AG09319 (cell line): ENCODE measurements at places on chromosomes 6 and 20.
A peak's percentile ranks its signal among the peaks of the same experiment; 100 is the strongest.

- no peak for DNase-seq
Measured at GRCh38 chr6:135996668-135997067, 145.2 kb downstream of the PDE7B start.

DNA sequence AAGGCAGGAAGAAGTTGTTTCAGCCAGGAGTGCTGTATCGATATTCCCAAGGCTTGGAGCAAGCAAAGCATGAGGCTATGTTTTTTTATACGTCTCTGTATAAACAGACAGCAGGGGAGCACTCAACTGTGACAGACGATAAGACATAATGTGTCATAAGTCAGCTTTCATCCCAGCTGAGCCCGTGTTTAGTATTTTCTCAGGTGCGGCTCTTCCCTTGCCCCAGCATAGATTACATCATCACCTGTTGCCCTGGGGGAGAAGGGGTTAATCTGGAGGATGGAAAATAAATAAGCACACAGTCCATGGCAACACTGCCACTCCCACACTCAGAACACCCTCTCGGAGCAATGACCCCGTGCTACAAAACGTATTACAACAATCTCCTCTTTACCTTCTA is 22.1 kb upstream of the KCNK5 start:
- DNase-seq: no peak

- no peak for DNase-seq
Measured at GRCh38 chr6:43125555-43125954, 45.5 kb upstream of the SRF start.

GRCh38 chr6:137892271-137892708 is 25.2 kb downstream of the TNFAIP3 start:
- DNase-seq: peak; percentile 84

DNA sequence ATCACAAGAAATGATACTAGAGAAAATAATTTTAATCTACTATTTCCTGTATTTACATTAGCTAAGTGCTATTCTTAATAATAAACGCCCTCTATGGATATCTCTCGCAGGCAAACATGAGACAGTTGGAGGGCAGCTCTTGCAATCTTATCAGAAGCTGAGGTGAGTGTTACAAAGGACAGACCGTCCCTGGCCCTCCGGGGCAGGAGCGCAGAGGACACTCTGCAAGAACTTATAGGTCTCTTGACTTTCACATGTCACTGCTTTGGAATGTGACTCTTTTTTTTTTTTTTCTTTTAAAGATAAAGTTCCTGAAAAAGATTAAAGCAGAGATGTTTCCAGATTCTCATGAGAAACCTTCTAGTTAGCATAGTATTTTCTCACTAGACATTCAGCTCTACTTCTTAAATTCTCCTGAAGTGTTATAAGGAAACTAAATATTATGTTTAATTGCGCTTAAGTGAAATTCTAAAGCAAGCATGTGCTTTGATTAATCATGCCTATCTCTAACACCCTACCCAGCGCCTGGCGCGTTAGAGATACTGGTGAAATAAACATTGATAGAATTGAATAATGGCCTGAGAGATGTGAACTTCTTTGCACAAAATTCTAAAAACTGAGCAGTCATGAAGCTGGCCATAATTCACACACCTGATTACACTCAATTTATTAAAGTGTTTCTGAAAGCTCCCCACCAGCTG is 57.4 kb downstream of the SYTL3 start:
- no peak for DNase-seq

DNA sequence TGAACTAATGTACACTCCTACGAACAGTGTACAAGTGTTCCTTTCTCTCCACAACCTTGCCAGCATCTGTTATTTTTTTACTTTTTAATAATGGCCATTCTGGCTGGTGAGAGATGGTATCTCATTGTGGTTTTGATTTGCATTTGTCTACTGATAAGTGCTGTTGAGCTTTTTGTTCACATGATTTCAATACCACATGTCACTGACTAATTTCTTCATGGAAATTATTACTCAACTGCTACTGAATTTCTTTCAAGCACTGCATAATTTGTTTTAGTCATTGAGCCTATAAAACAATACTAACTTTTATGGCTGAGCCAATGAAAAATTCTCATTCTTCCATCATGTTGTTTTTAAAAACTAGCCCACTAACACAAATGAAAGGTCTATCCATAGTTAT is 115.4 kb downstream of the FRK start:
- DNase-seq: no peak

DNA sequence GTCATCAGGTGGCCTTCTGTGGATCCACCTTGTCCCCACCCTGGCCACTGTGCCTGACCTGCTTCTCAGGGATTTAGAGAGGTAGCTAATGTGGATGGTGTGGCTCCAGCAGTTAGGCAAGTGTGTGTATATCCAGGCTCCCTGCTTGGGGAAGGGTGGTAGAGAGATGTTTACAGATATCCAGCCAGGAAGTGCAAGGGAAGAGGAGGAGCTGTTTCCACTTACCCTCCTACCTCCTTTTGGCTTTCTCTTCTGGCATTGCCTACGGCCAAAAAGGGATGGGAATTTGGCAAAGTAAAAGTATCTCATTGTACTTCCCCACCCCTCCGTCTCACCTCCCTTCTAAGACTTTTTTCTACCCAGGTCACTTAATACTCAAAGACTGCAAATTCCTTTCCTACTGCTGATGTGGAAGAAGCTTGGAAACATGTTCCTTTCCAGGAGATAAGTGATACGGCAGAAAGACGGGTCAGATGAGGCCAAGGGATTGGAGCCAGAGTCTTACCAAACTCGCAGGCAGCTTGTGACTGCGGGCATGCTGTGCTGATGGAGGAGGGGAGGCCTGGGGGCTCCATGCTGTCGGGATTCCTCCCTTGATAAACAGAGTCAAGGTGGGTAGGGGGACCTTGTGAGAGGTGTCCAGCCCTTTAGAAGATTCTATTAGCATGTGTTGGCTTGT is 253.4 kb downstream of the PRL start:
- DNase-seq: peak; percentile 35

GRCh38 chr6:142566628-142567396 is 265.0 kb downstream of the ADGRG6 start:
- DNase-seq: peak; percentile 22

GRCh38 chr6:96659084-96659845 is 96.3 kb downstream of the FHL5 start:
- no peak for DNase-seq

DNA sequence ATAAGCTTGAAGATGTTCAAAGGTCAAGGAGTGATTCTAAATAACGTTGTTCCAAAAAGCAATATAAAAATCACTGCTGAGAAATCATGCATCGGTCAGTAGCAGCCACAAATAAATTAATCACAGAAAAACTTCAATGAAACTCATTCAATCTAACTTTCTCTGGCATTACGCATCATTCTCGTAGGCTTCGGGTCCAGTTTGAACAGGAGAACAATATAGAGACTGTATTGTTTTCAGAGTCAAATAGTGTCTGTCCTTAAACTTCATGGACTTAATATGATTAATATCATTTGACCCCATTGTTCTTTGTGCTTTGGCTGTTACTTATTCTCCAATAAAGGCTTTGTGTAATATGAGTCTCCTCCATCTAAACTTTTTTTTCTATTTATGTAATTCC is 200.4 kb downstream of the C6orf118 start:
- no peak for DNase-seq

DNA sequence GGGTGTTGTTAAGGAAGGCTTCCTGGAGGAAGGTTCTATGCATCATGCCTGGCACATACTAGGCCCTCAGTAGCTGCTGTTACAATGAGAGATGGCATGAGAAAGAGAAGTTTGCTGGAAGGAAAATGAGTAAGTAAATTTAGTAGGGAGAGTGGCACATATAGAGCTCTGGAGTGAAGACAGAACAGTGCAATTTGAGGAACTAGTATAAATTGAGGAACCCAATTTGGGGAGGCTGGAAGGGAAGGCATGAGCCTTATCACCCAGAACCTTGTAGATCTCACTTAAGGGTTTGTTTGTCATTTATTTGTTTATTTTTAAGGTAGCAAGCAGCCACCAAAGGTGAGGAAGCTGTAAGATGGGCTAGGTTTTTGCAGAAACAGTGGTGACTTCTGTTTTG is 87.1 kb upstream of the SCGN start:
- no peak for DNase-seq

GRCh38 chr6:134750669-134751068 is 199.2 kb downstream of the ALDH8A1 start:
- DNase-seq: peak; percentile 57
